Right renal cortex interstitium (tissue), 3 donors: ENCODE measurements at places on chromosomes 3 and 15. TPM values are rescaled to one million over a fixed set of nuclear protein-coding genes. Genes with fewer than 3 reads are reported as not detected.

DNA sequence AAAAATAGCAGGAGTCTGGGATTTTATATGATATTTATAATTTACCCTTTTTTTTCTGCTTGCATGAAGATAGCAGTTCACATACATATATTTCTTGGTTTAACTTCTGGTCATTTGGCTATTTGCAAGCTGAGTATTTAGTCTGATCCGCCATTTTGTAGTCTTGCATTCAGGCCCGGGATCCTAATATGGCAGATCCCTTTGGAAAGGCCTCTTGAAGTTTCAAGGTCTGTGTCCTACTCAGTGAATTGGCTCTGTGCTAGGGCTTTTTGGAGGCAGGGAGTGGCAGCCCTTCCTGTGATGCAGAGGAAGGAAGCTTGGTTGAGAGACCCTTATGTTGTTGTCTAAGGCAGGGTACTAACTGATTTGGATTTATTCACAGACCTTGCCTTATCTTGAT is 2.9 kb downstream of the SNRPN start:
- no peak for DNase-seq

PLCH1 gene
- 10.1 TPM for polyA plus RNA-seq

DNA sequence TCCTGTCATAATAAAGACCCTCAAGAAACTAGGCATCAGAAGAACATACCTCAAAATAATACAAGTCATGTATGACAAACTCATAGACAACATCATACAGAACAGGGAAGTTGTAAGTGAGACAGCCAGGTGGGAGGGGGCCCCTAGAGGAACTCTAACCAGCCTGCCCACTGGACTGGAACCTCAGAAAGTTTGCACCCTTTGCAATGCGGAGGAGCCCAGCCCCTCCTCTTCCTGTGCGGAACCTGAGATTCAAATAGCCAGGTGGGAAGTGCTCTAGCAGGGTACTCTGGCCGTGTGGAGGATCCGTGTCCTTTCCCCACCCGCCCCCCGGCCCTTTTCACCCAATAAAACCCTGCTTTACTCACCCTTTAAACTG is 387.0 kb upstream of the CBLB start:
- no peak for DNase-seq

- DNase-seq: no peak
Observed at GRCh38 chr3:50625231-50626182, 8.6 kb downstream of the MAPKAPK3 start.

MYLK gene
- 187 TPM for polyA plus RNA-seq

- no peak for DNase-seq
Observed at GRCh38 chr3:67290438-67290837, 292.3 kb downstream of the KBTBD8 start.

- no peak for DNase-seq
Observed at GRCh38 chr3:172517859-172518466, 5.3 kb downstream of the TNFSF10 start.

DNA sequence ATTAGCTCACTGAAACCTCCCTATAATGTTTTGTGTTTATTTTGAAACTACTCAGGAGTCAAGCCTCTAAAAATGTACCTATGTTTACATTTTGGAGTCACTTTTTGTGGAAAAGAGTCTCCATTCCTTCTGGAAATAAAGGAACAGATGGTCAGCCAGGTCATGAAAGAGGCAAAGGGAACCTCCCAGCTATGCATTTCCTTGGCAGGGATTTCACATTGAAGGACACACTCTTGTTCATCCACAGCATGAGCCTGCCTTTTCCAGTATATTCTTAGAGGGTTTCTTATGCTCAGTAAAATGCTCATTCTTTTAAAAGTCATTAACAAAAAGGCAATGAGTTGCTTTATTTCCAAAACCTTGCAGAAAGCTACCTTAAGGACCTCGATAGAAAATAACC is 20.8 kb downstream of the STAC start:
- DNase-seq: no peak

GRCh38 chr3:135231737-135232136 is 436.7 kb downstream of the EPHB1 start:
- no peak for DNase-seq

GRCh38 chr3:108661699-108662098 is 72.2 kb downstream of the DZIP3 start:
- no peak for DNase-seq

DNA sequence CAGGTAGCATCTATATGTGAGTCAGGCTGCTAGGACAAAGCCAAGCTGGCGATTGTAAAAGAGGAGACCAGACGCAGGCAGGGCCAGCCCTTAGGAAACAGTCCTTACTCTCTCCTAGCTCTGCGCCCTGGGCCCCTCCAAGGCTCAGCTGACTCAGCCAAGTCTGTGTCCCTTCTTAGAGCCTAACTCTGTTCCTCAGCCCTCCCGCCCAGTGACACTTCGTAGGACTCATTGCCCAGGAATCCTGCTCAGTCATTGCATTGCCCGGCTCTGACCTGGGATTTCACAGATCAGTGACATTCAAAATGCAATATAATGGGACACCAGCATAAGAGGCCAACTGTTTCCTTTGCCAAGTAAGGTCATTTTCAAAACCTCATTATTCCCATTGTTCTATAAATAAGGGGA is 244.2 kb downstream of the TLE3 start:
- no peak for DNase-seq

LRTM1 gene
- not detected for polyA plus RNA-seq

- no peak for DNase-seq
Observed at GRCh38 chr15:77634266-77634962, 1.7 kb upstream of the LINGO1 start.

DNA sequence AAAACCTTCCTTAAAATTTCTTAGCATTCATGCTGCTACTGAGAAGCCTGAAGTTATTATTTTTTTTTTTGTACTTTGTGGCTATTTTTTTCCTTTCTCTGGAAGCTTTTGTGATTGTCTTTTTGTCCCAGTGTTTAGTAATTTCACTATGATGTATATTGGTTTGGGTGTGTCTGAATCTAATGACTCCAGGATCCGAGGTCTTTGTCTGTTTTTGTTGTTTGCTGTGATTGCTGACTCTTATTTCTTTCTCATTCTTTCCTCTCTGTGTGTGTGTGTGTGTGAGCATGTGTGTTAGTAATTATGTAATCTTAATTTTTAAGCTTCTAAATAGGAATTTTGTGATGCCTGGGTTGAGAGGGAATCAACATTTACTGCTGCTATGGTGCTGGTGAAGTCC is 152.0 kb downstream of the RAP2B start:
- DNase-seq: no peak

- DNase-seq: peak; percentile 63
Observed at GRCh38 chr3:37779289-37780152, 82.2 kb upstream of the CTDSPL start.

- DNase-seq: no peak
Observed at GRCh38 chr15:99124641-99125040, 19.8 kb downstream of the SYNM start.

GRCh38 chr3:128727485-128727884 is 1.5 kb downstream of the RAB7A start:
- DNase-seq: no peak

- DNase-seq: no peak
Observed at GRCh38 chr3:174132421-174133042, 726.6 kb upstream of the NAALADL2 start.

DNA sequence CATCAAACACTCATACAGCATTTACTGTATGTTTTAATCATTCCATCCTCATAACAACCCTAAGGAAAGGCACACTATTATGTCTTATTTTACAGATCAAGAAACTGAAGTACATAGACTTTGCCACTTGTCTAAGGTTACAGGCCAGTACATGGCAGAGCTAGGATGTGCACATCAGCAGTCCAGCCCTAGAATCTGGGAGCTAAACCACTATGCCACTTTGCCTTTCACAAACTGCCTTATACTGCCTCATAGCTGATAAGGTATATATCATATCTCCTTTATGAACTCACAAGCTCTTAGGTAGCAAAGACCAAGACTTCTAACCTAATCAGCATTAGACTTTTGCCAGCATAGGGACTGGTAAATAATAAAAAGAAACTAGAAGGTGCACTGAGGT is 49.1 kb downstream of the MYO9A start:
- DNase-seq: no peak

DNA sequence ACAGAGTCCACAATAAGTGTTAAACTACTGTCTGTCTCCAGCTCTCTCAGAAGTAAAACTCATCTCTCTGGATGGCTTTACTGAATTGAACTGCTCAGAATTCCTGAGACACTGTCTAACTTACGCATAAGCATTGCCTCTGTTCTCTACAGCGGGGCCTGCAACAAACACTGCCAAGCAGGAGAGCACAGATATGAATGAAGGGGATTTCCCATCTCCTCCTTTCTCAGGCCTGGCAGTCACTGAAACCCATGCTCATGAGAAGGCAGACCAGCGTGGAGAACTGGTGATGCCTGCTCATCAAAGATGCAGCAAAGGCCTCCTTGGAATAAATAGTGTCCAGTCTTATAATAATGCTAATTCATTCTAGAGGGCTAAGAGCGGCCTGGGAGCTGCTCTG is 10.3 kb downstream of the RASGRP1 start:
- no peak for DNase-seq

DNA sequence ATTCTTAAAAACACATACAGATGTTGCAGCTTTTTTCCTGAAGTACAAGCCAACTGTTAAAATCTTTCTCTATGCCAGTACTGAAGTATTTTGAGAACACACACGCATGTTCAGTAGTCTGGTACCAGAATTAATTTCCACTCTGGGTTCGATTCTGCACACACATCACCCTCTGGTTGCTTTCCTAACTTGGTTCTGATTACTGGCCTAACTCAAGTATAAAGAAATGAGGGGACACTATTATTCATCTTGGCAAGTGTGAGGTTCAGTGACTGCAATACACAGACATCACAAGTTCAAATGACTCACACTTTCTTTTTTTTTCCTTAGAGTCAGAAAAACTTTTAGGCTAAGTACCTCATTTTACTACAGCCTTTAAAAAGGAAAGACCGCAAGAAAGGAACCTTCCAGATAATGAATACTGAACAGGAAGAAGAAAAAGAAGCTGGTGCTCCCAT is 37.4 kb upstream of the LDHAL6B start:
- no peak for DNase-seq

GRCh38 chr3:189143321-189143720 is 28.4 kb upstream of the TPRG1 start:
- DNase-seq: no peak
